ENCODE measurements at places on chromosomes 2 and 18.

- no peak for DNase-seq
Observed at GRCh38 chr18:6734726-6735430, 5.4 kb downstream of the ARHGAP28 start.

DNA sequence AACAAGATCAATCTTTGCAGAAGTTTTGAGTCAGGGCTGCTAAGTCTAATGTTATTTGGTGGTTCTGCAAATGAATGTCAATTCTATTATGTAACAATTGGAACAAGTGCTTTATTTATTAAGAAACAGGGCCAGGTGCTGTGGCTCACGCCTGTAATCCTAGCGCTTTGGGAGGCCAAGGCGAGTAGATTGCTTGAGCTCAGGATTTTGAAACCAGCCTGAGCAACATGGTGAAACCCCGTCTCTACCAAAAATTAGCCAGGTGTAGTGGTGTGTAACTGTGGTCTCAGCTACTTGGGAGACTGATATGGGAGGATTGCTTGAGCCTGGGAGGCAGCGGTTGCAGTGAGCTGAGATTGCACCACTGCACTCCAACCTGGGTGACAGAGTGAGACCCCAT, 13.2 kb upstream of the RNF103 start:
- no peak for DNase-seq

- DNase-seq = no peak
Observed at GRCh38 chr2:224378701-224379097, 23.2 kb downstream of the FAM124B start.

DNA sequence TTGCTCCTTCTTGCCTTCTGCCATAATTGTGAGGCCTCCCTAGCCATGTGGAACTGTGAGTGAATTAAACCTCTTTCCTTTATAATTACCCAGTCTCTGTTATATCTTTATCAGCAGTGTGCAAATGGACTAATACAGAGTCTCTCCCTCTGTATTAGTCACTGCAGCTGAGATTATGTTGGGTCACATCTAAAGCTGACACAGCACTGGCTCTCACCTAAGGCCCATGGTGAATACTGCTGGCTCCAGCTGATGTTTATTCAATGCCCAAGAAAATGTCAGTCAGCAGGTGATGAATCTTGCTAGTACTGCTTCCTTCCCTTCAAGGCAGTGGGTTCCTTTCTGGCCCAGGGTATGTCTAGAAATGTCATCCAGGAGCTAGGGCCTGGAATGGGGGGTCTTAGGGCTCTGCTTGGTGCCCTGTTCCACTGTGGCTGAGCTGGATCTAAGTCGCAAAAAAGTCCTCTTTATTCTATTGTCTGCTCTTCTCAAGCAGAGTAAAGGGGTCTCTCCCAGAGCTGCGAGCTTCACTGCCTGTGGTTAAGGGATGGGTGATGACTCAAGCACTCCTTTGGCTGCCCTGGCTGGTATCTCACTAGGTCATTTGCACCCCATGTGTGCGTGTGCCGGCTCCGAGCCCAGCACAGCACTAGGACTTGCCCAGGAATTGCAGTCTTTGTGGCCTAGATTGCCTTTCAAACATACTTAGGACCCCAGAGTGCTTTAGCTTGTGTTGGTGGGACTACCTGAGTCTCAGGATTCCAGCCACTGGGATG, 29.9 kb downstream of the PPP1R1C start:
- no peak for DNase-seq

DNA sequence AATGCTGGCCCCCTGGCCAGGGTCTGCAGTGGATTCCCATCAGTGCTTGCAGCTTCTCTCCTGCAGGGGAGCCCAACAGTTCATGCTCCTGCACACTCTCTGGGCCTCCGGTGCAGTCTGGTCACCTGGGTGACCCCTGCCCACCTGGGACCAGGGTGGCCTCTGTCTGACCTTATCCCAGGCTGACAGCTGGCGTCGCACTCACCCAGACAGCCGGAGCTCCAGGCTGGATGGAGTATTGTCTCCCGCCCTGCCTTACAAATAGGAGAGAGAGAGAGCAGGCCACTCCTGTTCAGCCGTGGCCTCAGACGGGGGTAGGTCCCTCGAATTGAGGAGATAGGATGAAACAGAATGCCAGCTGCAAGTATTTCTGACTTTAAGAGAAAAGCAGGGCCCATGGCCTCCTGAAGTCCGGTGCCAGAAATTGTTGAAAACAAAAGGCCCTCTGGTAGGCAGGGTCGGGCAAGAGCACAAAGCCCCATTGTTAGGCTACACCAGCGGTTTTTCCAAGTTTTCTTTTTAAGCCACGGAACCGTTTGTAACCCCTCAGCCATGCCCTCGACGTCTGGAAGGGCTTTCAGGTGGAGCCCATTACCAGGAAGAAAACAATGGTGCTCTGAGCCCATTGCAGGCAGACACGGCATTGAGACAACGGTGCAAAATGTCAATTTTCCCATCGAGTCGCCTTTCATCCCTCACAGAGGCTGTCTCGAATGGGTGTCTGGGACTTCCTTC, 258.4 kb downstream of the BCL11A start:
- DNase-seq = no peak
